ENCODE measurements at places on chromosomes 12 and 14. TPM values are rescaled to one million over a fixed set of nuclear protein-coding genes. Genes with fewer than 3 reads are reported as not detected.

ZNF839 gene
- 18.9 TPM for total RNA-seq

PLA2G1B gene
- total RNA-seq, result not detected

AKAP5 gene
- total RNA-seq, result 1.1 TPM

NUMB gene
- 15.3 TPM for total RNA-seq

KLHDC1 gene
- 0.07 TPM for total RNA-seq

FICD gene
- 5.7 TPM for total RNA-seq

ACSS3 gene
- 18.3 TPM for total RNA-seq

SCFD1 gene
- total RNA-seq, result 84.7 TPM

DGLUCY gene
- total RNA-seq, result 28.0 TPM

EGLN3 gene
- 12.3 TPM for total RNA-seq

SLCO1A2 gene
- 6.8 TPM for total RNA-seq

PGF gene
- 4.6 TPM for total RNA-seq

ARHGDIB gene
- 2.1 TPM for total RNA-seq

CMKLR1 gene
- 0.92 TPM for total RNA-seq

DCAF5 gene
- total RNA-seq, result 31.9 TPM

OVCH1 gene
- total RNA-seq, result not detected

FOXA1 gene
- 3.4 TPM for total RNA-seq

HOXC6 gene
- total RNA-seq, result not detected

ALDH1L2 gene
- total RNA-seq, result 1.2 TPM

PDE3A gene
- 0.22 TPM for total RNA-seq

PZP gene
- not detected for total RNA-seq

ADAMTS20 gene
- total RNA-seq, result 0.90 TPM

PLEKHD1 gene
- total RNA-seq, result 0.10 TPM

WNK1 gene
- total RNA-seq, result 72.7 TPM

TSPAN8 gene
- total RNA-seq, result not detected

ALDH6A1 gene
- total RNA-seq, result 15.6 TPM

PCBP2 gene
- total RNA-seq, result 207 TPM

C12orf42 gene
- not detected for total RNA-seq

CDK4 gene
- total RNA-seq, result 234 TPM

IL22 gene
- not detected for total RNA-seq

KRT82 gene
- total RNA-seq, result not detected

DEPDC4 gene
- total RNA-seq, result 2.9 TPM

SLC35F4 gene
- total RNA-seq, result not detected

SLC8A3 gene
- 0.35 TPM for total RNA-seq

APOF gene
- not detected for total RNA-seq

NINJ2 gene
- 2.6 TPM for total RNA-seq

CCDC88C gene
- 34.0 TPM for total RNA-seq

BBOF1 gene
- 0.31 TPM for total RNA-seq

TCL1B gene
- 18.5 TPM for total RNA-seq

NKX2-8 gene
- not detected for total RNA-seq

C12orf56 gene
- 1.8 TPM for total RNA-seq

ZNF891 gene
- total RNA-seq, result 0.55 TPM

TSPAN11 gene
- 0.67 TPM for total RNA-seq

RERG gene
- total RNA-seq, result not detected

IL31 gene
- not detected for total RNA-seq

CGRRF1 gene
- total RNA-seq, result 9.1 TPM

DAD1 gene
- 218 TPM for total RNA-seq

SIX4 gene
- 24.7 TPM for total RNA-seq

BRMS1L gene
- 1.7 TPM for total RNA-seq

ARHGEF25 gene
- total RNA-seq, result 8.7 TPM

TMEM132C gene
- 0.22 TPM for total RNA-seq

BCL2L14 gene
- 0.33 TPM for total RNA-seq

CCER1 gene
- total RNA-seq, result not detected

C14orf132 gene
- total RNA-seq, result 12.1 TPM

COL2A1 gene
- 4.6 TPM for total RNA-seq

PAPLN gene
- 1.0 TPM for total RNA-seq

AICDA gene
- total RNA-seq, result not detected

Measured in H7 (cell line).